ENCODE measurements at places on chromosomes 6 and 20.

GRCh38 chr6:89144354-89144906 lies 1.4 kb upstream of the PM20D2 start:
- no peak for DNase-seq

GRCh38 chr6:6221787-6222535 lies 98.5 kb downstream of the F13A1 start:
- DNase-seq = peak; percentile 16

DNA sequence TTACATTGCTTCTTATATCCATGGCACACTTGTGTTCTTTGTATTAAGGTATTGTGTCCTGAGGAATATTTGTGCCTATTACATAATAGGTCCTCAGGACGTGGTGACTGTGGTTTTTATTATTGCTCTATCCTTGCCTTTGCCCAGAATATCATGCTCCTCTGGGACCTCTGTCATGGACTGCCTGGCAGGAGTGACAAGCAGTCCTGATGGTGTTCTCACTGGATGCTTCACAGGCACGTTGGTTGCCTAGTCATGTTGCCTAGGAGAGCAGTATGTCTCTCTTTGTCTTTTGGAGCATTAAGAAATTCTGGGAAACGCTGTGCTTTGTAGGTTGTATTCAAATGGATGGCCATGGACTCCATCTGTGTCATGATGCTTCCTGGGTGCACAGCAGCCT lies 24.7 kb upstream of the MROH8 start:
- DNase-seq = no peak

GRCh38 chr6:44702292-44702691 lies 314.8 kb downstream of the CDC5L start:
- no peak for DNase-seq

- DNase-seq = no peak
Measured at GRCh38 chr6:136401749-136402148, 112.1 kb upstream of the BCLAF1 start.

DNA sequence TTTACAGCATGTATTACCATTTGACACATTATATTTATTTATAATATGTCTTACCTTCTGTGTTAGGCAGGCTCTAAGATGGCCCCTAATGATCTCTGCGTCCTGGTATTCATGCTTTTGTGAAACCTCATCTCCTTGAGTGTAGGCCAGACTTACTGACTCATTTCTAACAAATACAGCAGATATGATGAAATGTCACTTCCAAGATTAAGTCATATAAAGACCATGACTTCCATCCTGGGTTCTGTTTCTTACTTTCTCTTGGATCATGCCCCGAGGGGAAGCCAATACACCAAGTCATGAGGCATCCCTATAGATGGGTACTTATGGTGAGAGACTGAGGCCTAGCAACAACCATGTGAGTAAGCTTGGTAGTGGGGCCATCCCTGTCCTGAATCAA lies 30.2 kb downstream of the ZHX3 start:
- no peak for DNase-seq

DNA sequence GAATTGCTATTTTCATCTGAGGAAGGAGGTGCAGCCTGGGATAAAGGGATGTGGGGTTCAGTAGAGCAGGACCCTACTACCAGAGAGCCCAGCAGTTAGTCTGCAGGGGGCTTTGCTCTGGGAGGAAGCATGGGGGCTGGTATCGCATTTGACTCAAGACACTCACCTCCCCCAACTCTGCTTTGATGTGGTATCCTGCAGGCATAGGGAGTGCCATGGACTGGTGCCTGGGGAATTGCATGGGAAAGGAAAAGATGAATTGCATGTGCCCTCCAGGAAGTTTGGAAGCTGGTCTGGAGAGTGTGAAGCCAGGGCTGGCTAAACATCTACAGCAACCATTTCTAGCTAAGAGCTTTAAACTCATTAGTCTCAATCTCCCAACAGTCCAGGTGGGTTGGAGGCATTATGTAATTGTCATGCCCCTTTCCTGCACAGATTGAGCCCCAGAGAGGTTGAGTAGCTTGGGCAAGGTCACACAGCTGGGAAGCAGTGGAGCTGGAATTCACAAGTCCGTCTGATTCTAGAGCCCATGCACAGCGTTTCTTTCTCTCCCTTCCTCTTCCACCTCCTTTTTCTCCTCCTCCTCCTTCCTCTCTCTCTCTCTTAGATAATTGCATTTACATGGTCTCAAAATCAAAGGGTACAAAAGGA lies 26.2 kb upstream of the PNPLA1 start:
- DNase-seq = no peak

DNA sequence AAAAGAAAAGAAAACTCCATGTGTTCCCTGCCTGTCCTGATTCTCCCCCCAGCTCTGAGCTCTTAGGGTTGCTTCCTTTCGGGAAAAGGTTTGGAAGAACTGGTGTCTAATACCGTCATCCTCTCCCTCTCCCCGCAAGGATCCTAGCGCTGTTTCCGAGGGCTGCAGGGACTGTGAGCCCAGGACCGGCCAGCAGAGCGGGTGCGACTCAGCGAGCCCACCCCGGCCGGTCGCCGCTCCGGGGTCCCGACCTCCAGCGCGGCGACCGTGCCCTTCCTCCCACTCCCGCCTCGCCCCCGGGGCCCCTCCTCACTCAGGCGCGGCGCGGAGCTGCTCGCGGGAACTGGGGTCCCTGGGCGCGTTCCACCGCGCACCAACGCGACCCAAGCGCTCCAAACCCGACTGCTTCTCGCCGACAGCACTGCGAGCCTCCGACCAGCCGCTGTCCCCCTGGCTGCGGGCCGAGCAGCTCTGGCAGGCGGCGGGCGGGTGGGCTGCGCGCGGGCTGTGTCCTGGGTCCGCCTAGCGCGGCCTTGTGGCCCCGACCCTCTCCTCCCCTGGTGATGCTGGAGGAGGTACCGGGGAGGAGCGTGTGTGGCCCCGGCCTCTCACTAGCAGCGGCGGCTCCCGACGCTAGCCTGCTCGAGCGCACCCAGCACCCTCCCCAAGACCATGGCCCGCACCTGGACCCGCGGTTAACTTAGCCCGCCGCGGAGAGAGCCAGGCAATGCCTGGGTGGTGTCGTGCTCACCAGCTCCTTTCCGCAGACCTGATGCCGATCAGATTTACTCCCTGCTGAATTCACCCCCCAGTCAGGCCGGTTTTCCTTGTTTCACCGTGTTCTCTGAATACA lies at the start of gene PLA2G7:
TSS of gene PLA2G7 (minus strand) at position 509 of the 853 bp plus-strand sequence. CDS start 12,484 bp downstream, outside the sequence.
- no peak for DNase-seq

DNA sequence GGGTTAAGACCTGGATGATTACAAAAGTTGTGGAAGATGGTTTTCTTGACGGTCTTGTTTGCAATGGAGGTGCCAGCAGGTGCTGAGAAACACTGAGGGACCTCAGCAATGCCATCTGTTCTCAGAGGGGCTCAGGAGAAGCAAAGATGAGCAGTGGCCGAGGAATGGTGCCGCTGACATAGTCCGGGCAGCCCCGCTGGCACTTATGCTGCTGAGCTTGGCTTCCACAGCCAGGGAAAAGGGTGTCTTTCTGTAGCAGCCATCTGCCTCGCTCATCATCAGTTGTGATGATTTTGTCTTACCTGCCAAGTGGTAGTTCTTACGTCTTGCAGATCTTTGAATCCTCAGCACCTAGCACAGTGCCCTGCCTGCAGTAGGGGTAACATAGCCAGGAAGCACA lies 55.7 kb downstream of the PPP1R14C start:
- no peak for DNase-seq

- no peak for DNase-seq
Measured at GRCh38 chr6:106442395-106442794, 81.9 kb downstream of the CRYBG1 start.

- no peak for DNase-seq
Measured at GRCh38 chr20:32971703-32972161, 32.5 kb downstream of the SUN5 start.

GRCh38 chr20:51380401-51381385 lies 161.8 kb downstream of the NFATC2 start:
- DNase-seq = no peak

- no peak for DNase-seq
Measured at GRCh38 chr6:151012321-151013294, 147.1 kb downstream of the MTHFD1L start.

DNA sequence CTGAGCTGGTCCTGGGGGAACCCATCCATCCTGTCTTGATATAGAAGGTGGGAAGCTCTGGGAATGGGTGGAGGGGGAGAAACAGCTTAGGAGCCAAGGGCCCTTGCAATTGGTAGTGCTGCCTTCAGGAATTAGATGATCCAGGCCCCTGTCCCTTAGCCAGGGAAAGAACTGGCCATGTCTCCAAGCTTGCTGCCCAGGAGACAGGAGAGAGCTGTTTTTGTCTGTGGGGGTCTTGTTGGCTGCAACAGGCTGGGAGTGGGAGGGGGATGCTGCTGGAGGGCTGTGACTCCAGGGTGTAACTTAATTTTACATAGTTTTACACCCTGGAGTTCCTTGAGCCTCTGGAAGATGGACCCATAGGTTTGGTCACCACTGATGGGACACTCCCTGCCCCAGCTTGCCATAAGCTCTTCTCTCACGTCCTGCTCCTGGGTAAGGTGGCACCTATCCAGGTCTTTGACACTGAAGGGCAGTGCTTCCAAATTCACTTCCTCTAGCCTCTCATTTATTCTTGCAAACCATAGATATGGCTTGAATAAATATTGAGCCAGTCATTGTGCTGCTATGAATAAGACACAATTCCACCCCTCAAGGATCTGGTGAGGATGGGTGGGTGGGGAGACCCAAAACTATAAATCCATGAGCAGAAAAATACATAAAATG lies 16.8 kb downstream of the VEGFA start:
- no peak for DNase-seq

All from NT2/D1 (cell line).